ENCODE measurements at places on chromosomes 7 and 10.

DNA sequence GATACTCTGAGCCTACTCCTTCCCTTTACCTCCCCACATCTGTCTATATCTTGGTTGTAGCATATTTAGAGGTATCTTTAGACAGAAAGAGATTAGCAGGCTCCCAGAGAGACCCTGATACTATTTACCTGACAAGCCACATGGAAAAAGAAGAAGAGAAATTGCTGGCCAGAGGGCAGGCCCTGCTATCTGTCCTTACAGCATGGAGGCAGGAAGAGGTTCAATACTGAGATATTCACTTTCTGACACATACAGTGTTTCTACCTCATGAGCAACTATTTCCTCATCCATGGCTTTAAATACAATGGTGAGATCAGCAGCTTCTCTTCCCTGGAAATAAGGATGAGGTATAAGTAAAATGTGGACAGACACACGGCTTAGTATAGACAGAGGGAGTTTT is 33.9 kb upstream of the TSPAN13 start:
- no peak for DNase-seq

- DNase-seq, result no peak
Measured at GRCh38 chr10:50653758-50654157, 30.0 kb upstream of the SGMS1 start.

- DNase-seq, result no peak
Measured at GRCh38 chr7:40570223-40570622, 435.4 kb downstream of the SUGCT start.

DNA sequence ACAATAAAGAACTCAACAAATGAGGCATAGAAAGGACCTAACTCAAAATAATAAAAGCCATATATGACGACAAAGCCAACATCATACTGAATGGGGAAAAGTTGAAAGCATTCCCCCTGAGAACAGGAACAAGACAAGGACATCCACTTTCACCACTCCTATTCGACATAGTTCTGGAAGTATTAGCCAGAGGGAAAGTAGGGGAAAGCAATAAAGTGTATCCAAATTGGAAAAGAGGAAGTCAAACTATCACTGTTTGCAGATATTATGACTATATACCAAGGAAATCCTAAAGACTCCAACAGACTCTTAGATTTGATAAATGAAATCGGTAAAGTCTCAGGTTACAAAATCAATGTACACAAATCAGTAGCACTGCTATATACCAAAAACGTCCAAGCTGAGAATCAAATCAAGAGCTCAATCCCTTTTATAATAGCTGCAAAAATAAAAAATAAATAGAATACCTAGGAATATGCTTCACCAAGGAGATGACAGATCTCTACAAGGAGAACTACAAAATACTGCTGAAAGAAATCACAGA is 4.8 kb downstream of the ANXA7 start:
- DNase-seq, result no peak

DNA sequence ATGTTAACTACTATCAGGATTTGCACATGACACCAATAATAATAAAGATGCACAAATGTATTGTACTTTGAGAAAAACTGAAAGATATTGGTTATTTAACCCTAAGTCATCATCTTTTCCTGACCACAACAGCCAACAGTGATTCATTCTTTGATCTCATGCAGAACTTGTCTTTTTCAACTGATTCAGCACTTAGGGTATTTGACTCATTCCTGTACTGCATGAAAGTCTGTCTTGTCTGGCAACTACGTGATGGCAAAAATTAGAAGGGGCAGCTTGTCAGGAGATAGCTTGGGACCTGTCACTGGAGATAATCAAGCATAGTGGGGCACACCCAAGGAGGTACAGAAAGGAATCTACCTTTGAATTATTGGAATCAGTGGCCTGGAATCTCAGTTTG is 77.8 kb upstream of the LRRC17 start:
- DNase-seq, result peak; percentile 66

DNA sequence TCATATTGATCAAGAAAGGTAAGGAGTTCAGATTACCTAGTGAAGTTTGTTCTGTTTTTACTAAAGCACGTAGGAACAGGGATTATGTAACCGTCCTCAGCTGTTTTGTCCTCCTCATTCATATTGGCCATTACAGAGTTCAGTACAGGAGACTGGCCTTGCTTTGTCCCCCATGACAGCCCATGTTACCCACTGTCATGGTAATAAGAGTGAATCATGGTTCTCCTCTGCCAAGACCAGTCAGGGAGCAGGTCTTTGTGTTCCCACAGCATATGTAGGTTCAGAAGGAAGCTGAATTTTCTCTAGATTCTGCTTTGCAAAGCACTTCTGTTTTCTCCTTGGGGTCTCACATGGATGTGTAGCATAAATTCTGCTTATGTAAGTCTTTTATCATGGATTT is 106.2 kb upstream of the GPR141 start:
- no peak for DNase-seq

- no peak for DNase-seq
Measured at GRCh38 chr10:5694573-5694972, 9.9 kb downstream of the TASOR2 start.

- DNase-seq, result no peak
Measured at GRCh38 chr10:50392966-50393718, 141.8 kb upstream of the ASAH2 start.

DNA sequence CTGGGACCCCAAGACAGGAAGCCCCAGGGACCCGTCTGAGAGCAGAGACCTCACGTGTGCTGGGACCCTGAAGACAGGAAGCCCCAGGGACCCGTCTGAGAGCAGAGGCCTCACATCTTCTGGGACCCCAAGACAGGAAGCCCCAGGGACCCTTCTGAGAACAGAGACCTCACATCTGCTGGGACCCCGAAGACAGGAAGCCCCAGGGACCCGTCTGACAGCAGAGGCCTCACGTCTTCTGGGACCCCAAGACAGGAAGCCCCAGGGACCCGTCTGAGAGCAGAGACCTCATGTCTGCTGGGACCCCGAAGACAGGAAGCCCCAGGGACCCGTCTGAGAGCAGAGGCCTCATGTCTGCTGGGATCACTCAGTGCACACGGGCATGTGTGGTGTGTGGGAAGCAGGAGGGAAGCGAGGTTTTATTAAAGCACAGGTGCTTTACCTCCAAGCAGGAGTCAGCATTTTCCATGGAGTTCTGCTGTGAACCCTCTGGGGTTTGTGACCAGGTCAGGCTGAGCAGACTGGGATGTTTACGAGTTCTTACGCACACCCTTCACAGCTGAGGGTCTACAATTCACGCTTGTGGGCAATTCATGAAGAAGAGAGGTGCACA is 590.6 kb downstream of the DNAJB6 start:
- peak; percentile 22 for DNase-seq

- DNase-seq, result no peak
Measured at GRCh38 chr7:107386548-107387102, 83.2 kb upstream of the GPR22 start.

- peak; percentile 94 for DNase-seq
Measured at GRCh38 chr10:103716206-103717160, 138.9 kb downstream of the SH3PXD2A start.

- DNase-seq, result no peak
Measured at GRCh38 chr10:57917019-57917418, 350.7 kb downstream of the IPMK start.

Measured in islet precursor cell (in vitro differentiated cells).